ENCODE measurements at places on chromosomes 1 and 21.

- no peak for DNase-seq
Measured at GRCh38 chr1:223177681-223178080, 34.6 kb upstream of the TLR5 start.

- no peak for DNase-seq
Measured at GRCh38 chr21:38067086-38067739, 151.0 kb upstream of the KCNJ6 start.

GRCh38 chr21:42929969-42930368, 4.5 kb upstream of the ERVH48-1 start:
- no peak for DNase-seq

- no peak for DNase-seq
Measured at GRCh38 chr1:182249201-182249676, 142.4 kb downstream of the GLUL start.

DNA sequence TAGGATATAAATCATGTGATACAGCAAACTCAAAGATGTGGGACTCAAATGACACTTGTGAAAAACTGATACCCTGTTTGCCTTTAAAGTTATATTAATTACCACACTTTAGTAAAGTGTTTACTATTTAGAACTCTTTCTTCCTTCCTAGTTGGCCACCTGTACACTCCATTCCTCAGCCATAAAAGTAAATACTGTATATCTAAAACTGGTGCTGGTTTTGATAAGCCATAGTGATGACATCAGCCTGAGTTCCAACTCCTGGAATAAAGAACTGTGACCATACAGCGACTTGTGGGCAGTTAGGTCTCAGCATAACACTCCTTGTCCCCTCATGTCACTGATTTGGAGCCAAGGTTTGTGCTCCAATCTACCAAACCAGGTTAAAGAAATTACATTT, 2.8 kb downstream of the PTGER3 start:
- DNase-seq = no peak

DNA sequence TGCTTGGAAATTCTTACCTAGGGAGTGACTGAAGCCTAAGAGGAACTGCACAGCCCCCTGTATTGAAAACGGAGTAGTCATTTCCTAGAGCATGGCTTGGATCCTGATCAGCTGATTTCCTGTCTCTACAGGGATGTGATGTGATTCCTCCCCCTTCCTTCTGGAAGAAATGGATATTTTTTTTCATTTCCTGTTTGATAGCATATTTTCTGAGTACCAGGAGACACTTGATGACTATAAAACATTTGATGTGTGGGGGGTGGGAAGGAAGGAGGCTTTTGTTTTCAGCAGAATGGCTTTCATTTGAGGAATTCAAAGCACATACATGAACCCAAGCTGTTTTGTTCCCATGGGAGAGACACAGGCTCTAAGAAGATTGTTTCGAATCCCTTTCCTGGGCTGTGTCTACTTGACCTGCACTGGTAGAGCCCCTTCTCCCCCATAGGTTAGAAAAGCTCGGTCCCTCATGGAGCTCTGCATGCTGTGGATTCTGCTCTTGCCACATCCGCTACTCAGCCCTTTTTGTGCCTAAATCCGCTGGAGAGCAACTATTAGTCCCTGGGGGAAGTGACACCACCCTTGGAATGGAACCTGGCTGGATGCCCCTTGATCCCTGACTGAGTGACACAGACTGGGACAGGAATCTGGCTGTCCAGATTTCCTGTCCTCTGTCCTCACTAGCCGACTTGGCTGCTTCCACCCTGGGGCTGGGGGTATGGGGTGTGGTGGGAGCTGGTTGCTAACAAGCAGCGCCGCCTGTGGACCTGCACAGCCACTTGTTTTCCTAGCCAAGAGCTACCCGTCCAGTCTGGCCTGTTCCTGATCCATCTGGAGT, 71.8 kb upstream of the MACF1 start:
- DNase-seq = no peak

- DNase-seq = no peak
Measured at GRCh38 chr1:67307251-67308060, at the start of gene IL12RB2. TSS of gene IL12RB2 (plus strand) at chr1:67307873. CDS start at chr1:67320369, 12,496 bp downstream.

- DNase-seq = no peak
Measured at GRCh38 chr21:39020751-39021477, 162.3 kb downstream of the PSMG1 start.

DNA sequence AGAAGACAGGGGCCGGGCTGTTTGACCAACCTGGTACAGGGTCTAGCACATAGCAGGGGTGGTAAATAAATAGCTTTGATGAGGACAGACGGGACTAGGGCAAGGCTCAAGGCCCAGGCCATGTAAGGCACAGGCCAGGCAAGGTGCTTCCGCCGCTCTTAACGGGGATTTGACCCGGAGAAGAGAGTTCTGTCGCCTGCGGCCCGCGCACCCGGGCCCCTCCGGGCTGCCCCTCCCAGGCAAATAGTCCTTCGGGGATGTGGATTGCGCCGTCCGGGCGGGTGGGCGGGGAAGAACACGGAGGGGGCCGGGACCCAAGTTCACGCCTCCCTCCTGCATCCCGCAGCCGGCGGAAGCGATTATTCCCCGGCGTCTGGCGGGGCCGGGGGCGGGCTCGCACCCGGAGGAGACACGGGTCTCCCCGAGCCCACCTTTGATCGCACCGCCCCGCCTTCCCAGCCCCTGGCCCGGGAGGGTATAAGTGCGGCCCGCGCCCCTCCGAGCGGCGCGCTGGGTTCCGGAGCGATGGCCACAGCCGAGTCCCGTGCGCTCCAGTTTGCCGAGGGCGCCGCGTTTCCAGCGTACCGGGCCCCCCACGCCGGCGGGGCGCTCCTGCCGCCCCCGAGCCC, at the start of gene MIXL1:
Gene MIXL1, plus strand, starts transcription at position 508 of the 629 bp plus-strand sequence. Its CDS starts 18 bp downstream, at position 526.
- DNase-seq = no peak

- DNase-seq = no peak
Measured at GRCh38 chr1:171116676-171117075, 26.0 kb downstream of the FMO3 start.

GRCh38 chr1:167145965-167146364, 52.1 kb downstream of the STYXL2 start:
- no peak for DNase-seq
